ENCODE measurements at places on chromosomes 3 and 15. TPM values are rescaled to one million over a fixed set of nuclear protein-coding genes. Genes with fewer than 3 reads are reported as not detected.

The PAK6 gene
- 0.44 TPM for total RNA-seq

The EXD1 gene
- not detected for total RNA-seq

The HYAL1 gene
- total RNA-seq: 1.3 TPM

The PPIP5K1 gene
- total RNA-seq: 6.1 TPM

The IL20RB gene
- total RNA-seq: 0.84 TPM

The CSPG4 gene
- total RNA-seq: 76.7 TPM

The OR5K2 gene
- total RNA-seq: not detected

The ETFA gene
- 125 TPM for total RNA-seq

The SEMA6D gene
- total RNA-seq: 44.9 TPM

The TRAT1 gene
- total RNA-seq: 0.09 TPM
